ENCODE measurements at places on chromosomes 3 and 15.

- DNase-seq = no peak
Measured at GRCh38 chr3:151765685-151766084, 32.0 kb downstream of the AADACL2 start.

DNA sequence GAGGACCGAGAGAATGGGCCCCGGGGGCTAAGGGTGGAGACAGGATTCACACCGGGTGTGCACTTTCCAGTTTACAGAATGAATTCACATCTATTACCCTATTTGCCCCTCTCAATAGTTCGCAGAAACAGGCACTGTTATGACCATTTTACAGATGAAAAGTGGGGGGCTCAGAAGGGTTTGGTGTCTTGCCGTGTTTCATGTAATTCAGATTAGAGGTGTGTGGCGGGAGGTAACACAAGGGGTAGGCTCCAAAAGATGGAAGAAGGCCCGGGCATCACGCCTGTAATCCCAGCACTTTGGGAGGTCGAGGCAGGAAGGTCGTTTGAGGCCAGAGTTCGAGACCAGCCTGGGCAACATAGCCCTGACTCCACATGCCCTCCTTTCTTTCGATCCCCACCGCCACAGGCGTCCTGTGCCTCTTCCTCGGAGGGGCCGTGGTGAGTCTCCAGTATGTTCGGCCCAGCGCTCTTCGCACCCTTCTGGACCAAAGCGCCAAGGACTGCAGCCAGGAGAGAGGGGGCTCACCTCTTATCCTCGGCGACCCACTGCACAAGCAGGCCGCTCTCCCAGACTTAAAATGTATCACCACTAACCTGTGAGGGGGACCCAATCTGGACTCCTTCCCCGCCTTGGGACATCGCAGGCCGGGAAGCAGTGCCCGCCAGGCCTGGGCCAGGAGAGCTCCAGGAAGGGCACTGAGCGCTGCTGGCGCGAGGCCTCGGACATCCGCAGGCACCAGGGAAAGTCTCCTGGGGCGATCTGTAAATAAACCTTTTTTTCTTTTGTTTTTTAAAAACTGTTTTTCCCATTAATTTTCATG, 3.4 kb downstream of the DUOXA2 start:
- DNase-seq = no peak

- DNase-seq = no peak
Measured at GRCh38 chr3:45321607-45322391, 66.6 kb upstream of the LARS2 start.

- no peak for DNase-seq
Measured at GRCh38 chr3:128804811-128805155, 74.6 kb upstream of the ACAD9 start.

GRCh38 chr3:39142067-39142466, 11.3 kb downstream of the CSRNP1 start:
- no peak for DNase-seq

DNA sequence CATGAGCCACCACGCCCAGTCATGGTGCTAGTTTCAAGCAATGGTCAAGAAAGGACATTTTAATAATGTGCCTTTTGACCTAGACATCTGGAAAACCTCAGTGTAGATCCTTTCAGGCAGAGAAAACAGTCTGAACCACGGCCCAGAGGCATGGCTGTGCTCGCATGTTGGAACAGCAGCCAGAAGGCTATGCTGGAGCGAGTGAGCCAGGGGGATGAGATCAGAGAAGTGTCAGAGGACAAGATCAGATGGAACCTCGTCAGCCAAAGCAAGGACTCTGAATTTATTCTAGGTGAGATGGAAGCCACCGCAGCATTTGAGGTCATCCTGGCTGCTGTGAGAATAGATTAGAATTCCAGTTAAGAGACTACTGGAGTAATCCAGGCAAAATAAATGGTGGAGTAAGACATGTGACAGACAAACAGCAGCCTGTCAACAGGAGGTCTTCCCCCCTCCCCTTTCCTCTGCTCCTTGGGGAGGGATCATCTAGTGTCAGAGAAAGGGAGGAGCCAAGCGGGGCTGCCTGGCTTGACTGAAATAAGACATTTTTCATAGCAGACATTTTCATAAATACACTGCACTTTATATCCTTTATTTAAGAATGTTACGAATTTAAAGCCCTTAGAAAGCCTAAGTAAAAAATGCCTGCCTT, 40.4 kb upstream of the ACKR4 start:
- no peak for DNase-seq

DNA sequence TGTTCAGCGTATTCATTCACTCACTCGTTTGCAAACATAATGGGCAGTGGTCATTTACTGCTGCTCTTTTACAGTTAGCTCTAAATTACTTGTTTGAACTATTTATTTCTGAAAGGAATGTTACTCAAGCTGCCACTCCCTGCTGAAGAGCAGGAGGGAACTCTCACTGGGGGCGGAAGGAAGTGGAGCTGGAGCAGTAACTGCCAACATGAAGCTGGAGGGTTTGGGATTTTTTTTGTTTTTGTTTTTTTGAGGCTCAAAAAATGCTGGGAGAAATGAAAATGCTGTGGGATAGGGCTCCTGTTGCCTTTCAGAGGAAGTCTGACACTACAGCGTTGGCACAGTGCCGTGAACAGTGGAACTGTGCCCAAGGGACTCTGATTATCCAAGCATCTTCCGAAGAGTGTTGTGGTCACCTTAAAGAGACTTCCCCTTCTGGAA, 44.1 kb downstream of the SENP2 start:
- DNase-seq = no peak

- DNase-seq = no peak
Measured at GRCh38 chr3:74676-75243, 121.8 kb upstream of the CHL1 start.

- peak; percentile 40 for DNase-seq
Measured at GRCh38 chr15:80576519-80577090, 118.5 kb upstream of the ABHD17C start.

DNA sequence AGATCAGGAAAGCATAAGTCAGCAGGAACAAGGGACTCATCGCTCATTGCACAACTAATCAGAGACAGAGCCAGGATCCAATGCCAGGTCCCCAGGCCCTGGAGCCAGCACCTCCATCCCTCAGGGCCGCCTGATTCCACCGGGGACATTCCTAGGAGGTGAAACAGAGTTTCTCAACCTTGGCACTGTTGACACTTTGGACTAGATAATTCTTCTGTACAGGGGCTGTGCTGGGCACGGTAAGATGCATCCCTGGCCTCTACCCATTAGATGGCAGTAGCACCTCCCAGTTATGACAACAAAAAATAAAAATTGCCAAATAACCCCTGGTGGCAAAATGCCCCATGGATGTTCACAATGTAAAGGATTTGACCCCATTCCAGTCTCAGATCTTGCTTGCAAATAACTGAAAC, 127.7 kb downstream of the MTHFS start:
- no peak for DNase-seq

DNA sequence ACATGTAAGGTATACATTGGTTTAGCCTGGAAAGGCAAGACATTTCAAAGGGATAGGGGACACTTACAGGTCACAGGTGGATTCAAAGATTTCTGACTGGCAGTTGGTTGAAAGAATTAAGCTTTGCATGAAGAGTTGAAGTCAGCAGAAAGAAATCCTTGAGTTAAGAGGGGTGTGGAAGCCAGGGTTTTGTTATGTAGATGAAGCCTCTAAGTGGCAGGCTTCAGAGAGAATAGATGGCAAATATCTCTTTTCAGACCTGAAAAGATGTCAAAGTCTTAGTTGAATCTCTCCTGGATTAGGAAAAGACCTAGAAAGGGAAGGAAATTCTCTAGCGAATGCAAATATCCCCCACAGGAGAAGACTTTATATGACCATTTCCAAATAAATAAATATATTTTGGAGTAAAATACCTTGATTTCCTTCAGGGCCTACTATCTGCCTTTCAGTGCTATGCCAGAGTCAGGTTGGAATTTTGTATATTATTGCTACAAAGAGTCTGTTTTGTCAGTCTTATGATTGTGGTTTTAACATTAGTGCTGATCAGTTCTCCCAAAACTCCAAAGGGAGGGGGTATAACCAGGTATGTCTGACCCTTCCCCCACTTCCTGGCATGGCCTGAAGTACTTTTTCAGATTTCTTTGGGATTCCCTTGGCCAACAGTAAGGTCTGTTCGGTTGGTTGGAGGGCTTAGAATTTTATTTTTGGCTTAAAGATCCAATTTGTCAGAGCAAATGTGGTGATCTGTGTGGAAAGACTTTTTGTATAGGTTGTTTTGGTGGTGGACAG, 286.4 kb downstream of the LRTM1 start:
- no peak for DNase-seq

GRCh38 chr3:42795621-42796181, 8.6 kb downstream of the HIGD1A start:
- no peak for DNase-seq

DNA sequence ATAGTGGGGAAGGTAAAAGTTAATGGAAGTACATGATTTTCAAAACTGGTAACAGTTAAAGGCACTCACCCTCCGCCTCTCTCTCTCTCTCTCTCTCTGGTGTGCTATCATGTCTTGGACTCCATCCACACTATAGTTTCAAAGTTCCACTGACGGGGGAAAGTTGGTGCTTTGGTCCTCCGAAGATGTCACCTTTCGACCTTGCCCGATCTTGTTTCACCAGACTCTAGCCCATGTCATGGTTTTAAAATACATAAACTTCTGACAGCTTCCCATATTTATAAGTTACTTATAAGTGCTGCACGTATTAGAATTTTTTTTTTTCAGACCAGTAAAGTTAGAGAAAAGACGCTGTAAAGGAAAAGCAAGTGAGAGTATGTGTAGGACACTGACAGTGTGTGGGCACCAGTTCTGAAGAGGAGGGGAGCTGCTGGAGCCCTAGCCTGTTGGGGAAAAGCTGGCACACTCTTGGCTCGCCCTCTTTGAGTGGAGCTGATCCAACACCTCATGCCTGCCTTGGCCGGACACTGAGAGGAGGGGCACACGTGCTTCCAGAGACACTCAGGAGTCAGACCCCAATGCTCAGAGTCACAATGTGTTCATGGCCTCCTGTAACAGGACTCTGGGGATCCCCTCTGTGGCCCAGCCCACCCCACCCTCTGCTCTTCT, 200.5 kb upstream of the TPM1 start:
- peak; percentile 37 for DNase-seq

- DNase-seq = no peak
Measured at GRCh38 chr3:170205302-170205701, 16.9 kb upstream of the PRKCI start.

- no peak for DNase-seq
Measured at GRCh38 chr15:93986400-93986984, 244.9 kb upstream of the MCTP2 start.

DNA sequence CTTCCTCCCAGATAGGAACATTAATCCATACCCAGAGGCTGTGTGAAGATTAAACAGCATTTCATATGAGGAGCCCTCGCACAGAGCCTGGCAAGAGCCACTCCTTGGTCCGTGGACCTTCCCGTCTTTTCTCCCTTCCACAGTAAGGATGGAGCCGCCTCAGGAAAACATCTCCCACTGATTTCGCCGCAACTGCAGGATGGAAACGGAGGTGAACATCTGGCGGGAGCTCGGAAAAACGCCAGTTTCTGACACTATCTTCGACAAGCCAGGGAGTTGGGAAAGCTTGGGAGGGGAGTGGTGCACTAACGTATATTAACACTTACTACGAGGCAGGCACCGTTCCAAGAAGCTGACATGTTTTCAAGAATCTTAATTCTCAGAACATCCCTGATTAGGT, 157.9 kb downstream of the XXYLT1 start:
- no peak for DNase-seq

DNA sequence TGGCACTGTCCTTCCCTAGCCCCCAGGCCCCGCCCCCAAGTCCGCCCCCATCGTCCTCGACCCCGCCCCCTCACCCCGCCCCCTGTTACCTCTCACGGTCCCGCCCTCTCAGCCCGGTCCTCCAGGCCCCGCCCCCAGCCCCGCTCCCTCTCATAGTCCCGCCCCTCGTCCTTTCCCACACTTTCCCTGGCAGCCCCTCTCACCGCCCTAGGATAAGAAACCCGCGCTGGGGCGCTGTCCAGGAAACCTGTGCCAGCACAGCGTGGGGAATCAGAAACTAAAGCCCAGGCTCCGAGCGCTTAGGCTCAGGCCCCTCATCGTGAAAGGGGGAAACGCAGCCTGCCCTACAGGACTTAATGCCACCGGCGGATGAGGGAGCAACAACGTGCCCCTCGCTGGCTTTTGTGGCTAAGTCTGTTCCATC, 20.9 kb downstream of the TRPM1 start:
- DNase-seq = no peak

- DNase-seq = no peak
Measured at GRCh38 chr3:152381881-152382295, 113.2 kb downstream of the MBNL1 start.

- no peak for DNase-seq
Measured at GRCh38 chr3:115212615-115213014, 65.5 kb upstream of the ZBTB20 start.

DNA sequence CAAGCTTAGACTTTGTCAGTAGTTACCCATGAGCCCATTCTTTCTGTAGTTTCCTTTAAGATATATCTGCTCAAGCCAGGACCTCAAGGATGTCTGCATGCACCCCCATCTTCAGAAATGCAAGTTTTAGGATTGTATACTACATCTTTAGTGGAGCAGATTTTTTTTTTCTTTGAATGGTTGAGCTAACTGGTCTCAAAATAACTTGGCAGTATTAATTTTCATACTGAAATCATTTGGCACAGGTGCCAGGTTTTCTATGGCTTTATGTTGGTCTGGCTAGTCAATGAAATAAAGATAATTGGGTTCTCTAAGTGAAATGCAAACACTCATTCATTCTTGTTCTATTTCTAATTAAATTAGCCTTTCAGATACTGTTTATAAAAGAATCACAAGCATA, 108.9 kb downstream of the ATG7 start:
- no peak for DNase-seq

GRCh38 chr3:2921903-2922302, 188.3 kb downstream of the IL5RA start:
- DNase-seq = no peak

DNA sequence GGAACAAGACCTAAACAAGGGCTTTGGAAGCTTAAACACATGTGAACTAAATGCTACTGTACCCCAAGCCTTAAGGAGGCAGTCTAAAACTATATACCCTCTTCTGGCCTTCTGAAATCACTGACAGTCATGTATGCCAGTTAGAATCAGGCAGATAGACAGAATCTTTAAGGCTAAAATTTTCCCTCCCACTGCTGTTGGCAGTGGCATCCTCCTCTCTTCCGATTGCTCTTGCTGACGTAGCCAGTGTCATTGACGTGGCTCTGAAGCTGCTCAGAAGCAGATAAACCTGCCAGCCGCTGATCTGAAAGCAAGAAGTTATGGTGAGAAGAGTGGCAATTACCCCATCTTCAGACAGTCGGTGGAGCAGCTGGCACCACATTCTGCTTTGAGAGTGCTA, 3.3 kb downstream of the RYR3 start:
- no peak for DNase-seq

GRCh38 chr3:4006288-4006687, 207.1 kb downstream of the LRRN1 start:
- no peak for DNase-seq

Data from left forelimb (tissue), 1 donor.